ENCODE measurements at places on chromosomes 6 and 20. TPM values are rescaled to one million over a fixed set of nuclear protein-coding genes. Genes with fewer than 3 reads are reported as not detected.

PPIL6 gene
- total RNA-seq: 2.2 TPM

CGA gene
- not detected for total RNA-seq

DNA sequence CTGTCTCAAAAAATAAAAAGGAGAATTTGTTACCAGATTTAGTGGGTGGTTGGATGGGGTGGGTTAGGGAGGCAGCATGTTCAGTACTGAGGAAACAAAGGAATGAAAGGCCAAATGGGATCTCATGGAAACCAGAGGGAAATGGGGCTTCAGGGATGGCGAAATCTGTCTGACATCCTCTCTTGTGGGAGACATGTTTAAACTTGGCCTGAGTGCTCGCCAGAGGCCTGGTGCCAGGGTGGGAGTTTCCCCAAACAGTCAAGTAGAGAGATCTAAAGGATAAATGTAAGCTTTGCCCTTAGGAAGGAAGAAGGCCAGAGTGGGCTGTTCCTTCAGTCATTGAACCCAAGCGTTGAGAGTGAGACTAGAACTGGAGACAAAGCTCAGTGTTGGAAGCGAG lies 61.9 kb upstream of the AKIRIN2 start:
- DNase-seq: no peak

GRCh38 chr6:125922322-125922860 lies 34.2 kb upstream of the HINT3 start:
- no peak for DNase-seq

GRCh38 chr6:112010328-112010727 lies 43.6 kb upstream of the CCN6 start:
- DNase-seq: no peak

DNA sequence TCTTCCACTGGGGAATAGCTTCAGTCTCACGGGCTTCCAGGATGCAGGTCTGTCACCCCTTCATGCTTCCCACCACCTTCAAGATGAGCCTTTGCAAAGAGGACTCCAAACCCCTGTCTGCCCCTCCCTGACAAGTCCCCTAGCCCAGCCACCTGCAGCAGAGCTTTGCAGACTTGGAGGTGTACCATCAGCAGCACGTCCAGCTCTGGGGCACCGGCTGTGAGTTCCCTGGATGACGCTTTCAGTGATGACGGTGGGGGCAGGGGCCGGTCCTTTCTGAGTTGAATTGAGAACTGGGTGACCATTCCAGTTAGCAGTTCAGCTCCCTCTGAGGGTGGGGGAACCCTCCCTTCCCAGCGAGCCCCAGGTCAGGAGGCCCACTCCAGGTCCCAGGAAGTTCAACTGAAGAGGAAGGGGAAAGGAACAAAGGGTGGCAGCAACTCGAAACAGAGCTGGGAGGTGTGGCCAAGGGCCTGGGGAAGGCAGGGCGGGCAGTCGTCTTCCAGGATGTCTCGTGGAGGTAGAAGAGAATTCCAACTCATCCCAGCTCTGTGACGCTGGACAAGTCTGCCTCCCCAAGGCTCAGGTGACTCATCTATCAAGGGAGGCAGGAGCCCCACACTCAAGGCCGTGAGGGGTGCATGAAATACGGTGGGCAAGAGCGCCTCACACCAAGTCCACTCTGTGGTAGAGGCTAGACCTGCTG lies 86.0 kb downstream of the PTPN1 start:
- DNase-seq: no peak

DNA sequence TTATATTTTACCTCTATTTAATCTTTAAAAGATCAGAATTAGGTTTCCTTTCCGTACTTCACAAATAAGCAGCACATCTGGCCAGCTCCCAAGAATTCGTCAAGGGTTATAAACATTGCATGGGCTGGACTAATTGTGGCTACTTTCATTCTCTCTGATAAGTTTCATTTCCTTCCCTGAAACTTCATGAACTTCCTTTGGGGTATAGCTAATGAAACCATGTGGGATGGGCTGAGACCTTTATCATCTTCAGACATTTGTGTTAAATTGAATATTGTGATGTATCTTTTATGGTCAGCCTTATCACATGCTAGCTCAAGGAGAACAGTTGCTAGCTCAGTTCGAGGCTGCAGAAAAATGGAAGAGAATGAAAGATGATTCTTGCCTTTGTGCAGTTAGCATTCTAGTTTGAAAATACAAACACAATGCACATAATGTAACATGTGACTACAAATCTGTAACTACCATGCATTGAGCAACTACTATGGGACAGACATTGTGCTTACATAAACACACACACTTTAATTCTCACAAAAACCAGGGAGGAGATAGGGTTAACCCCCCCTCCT lies 1.7 kb upstream of the GMPR start:
- no peak for DNase-seq

BRD2 gene
- 209 TPM for total RNA-seq

DNA sequence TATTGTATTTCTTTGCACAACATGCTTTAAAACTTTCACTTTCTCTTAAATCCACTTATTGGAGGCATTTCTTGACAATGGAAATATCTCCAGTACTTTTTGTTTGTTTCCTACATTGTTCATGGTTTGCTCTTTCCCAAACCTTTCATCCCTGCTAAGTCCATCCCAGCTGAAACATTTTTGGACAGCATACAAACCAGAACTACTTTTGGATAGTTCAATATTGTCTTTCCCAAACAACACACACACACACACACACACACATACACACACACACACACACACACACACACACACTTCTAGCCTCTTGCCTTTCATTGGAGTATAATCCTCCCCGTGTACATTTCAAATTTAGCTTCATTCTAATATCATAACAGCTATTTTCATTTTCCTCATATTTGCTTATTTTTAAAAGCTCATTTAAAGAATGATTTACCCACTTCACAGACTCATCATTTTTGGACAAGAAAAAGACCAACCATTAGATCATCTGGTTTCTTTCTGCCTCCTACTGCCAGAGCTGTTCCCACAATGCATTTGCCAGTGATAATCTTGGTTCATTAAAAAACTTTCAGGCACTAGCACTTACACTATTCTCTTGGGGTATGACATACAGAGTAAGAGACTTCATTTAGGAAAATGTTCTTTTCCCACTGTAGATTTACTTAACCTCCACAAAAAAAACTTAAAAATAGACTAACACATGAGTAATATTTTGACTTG lies 248.1 kb downstream of the CD109 start:
- no peak for DNase-seq

PHACTR1 gene
- total RNA-seq: 0.05 TPM

FAM83B gene
- not detected for total RNA-seq

- no peak for DNase-seq
Measured at GRCh38 chr6:135126729-135127128, 54.4 kb upstream of the MYB start.

DNA sequence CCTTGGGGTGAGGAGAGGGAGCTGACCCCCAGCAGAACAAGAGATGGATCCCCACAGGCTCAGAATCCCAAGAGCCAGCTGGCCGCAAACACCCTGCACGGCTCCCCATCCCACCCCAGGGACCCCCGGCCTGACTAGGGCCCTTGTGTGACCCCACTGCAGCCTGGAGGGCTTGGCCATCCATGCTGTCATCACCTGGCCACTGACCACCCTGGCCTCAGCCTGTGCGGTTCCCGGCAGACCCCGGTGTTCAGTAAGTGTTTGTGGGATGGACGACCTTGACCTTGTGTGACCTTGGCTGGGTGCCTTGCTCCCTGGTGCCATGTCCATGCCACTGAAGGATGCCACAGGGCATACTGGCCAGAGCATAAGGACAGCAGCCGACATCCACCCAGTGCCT lies 328.3 kb downstream of the TAF4 start:
- DNase-seq: no peak

CALHM5 gene
- total RNA-seq: not detected

DBNDD2 gene
- 55.4 TPM for total RNA-seq

DNA sequence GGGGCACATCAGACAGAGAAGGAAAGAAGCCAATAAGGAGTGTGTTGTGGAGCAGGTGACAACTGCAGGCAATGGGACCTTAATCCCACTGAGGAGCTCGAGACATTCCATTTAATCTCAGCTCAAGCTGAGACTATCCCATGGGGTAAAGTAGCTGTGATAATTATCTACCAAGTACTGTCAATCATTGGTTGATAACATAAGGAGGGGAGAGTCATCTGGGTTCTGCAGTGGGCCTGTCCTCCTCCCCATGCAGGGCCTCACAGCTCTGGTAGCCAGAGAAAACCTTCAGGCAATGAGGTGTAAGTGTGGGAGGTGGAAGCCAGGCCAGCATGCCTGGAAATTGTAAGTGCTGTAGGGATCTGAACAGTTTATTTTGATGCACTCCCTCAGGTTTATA lies 375.0 kb upstream of the ARID1B start:
- DNase-seq: no peak

DNA sequence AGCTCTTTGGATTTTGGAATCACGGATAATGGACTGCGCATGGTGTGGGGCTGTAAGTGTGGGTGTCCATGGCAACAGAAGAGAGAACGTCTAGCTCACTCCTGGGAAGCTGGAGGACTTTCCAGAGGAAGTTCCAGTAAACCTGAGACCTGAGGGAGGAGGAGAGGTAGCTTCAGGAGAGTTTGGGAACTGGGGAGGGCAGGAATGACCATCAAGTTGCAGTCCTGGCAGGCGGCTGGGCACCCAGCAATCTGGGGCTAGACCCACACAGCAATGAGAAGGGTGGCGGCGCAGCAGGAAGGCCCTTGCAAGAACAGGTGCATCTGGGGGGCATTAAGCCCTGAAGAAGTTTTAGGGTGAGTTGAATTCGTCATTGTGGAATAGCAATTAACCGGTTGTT lies 95.9 kb downstream of the FOXC1 start:
- DNase-seq: no peak

PTCHD4 gene
- not detected for total RNA-seq

DNA sequence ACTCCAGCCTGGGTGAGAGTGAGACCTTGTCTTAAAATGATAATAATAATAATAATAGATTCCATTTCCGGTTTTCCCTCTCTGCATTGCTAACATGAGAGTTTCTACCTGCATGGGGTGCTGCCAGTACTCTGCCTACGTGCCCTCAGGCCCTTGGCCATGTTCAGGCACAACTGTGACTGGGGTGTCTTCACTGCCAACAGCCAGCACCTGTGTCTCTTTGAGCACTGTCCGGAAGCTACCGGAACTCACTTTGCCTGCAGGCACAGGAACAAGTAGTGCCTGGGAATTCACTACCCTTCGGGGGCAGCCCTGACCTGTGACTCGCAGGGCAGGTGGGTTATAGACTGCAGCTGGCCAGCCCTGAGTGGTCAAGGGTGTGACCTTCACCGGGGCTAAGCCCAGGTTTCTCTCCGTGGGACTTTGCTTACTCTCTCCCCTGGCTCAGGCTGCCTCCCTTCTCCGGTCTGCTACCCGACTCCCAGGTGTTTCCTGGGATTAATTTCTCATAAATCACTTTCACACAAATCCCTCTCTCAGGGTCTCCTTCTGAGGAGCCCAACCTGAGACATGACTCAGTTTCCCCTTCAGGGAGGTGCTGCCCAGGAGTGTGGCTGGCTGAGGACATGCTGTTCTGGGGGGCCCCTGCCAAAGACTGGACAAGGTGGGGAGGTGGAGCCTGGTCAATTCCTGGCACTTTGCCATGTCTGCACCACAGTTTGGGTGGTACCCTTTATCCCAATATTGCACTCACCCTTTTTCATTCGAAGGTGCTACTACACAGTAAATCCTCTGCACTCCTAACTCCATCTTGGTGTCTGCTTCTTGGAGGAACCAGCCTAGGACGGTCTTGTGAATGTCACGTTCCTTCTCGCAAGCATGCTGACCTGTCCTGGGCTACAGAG lies 79.5 kb upstream of the RALGAPA2 start:
- DNase-seq: no peak

- no peak for DNase-seq
Measured at GRCh38 chr6:113723182-113723581, 134.0 kb upstream of the MARCKS start.

GRCh38 chr6:162942866-162943265 lies 215.1 kb downstream of the PACRG start:
- DNase-seq: no peak

DNA sequence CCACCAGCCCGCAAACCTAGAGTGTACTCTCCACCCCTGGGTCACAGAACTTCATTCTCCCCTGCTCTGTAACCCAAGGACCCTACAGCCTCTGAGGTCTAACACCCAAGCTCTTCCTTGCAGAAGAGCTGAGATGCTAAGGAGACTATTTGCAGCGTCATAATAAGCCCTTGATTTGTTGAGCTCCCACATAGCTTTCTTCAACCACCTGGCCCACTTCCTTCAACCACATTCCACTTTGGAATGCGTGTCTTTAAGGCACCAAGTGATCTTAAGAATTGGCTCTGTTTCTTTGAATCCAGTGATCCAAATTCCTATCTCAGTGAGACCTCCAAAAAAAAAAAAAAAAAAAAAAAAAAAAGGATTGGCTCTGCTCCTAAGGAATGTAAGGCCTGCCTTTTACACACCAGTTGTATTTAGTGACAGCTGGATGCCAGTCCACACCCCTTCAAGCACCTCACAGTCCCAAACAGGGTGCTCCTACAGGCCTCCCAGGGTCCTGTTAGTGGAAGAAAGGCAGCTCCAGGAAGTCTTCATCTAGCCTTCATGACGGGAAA lies 106.2 kb downstream of the UBE3D start:
- no peak for DNase-seq

- DNase-seq: no peak
Measured at GRCh38 chr6:152378169-152378568, 259.0 kb downstream of the SYNE1 start.

GPR6 gene
- not detected for total RNA-seq

GRCh38 chr20:13220194-13220903 lies 725 bp upstream of the ISM1 start:
- DNase-seq: no peak

- DNase-seq: no peak
Measured at GRCh38 chr6:31901415-31901952, 402 bp downstream of the ZBTB12 start.
